CD14-positive monocyte (primary cell): ENCODE measurements at places on chromosomes 6 and 20.

GRCh38 chr6:25968769-25969168, 6.2 kb downstream of the TRIM38 start:
- no peak for DNase-seq

- no peak for DNase-seq
These were observed 650.5 kb upstream of the DEFB115 start for GRCh38 chr20:30606990-30607389.

- DNase-seq: no peak
These were observed 22.0 kb upstream of the PRSS35 start for GRCh38 chr6:83490217-83490807.

- DNase-seq: no peak
These were observed 20.5 kb downstream of the LAMA4 start for GRCh38 chr6:112233847-112234246.

- DNase-seq: no peak
These were observed 368.1 kb downstream of the NRN1 start for GRCh38 chr6:5638666-5639065.

DNA sequence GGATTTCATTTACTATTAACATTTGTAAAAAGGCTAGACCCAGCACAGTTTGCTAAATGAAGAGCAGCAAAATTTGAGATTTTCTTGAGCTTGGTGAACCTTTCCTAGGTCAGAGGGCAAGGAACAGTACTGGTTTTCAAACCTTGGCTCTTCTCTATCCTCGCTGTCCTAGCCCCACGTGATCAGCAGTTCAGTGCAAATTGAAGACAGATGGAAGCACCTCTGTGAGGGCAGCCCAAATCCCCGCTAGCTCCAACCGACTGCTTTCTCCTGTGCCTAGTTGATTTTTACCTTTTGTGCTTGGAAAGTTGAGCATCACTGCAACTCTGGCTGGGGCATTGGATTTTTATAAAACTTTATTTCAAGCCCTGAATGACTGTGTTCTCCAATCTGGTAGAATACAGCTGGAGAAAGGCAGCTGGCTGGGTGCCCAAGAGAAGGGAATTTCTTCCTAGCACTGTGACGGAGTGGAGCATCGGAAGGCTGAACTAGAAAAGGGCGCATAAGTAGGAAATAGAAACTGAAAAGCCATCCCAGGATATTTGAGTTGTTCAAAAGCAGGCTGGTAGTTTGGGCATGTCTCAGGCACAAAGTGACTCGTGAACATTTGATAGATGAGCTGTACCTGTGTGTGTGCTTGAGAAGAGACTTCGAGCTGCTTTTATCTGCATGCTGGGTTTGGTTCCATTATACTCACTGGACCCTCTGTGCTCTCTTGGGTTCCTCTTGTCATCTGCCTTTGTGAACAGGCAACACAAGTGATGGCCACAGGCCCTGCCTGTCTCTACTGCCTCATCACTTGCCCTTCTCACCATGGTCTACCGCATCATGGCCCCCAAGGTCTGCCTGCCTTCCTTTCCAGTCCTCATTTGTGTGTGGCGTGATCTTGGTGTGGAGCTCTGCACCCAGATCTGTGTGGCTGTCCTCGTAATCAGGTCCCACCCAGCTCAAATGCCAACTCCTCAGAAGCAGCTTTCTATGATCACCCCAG, 2.3 kb downstream of the RNF114 start:
- no peak for DNase-seq

DNA sequence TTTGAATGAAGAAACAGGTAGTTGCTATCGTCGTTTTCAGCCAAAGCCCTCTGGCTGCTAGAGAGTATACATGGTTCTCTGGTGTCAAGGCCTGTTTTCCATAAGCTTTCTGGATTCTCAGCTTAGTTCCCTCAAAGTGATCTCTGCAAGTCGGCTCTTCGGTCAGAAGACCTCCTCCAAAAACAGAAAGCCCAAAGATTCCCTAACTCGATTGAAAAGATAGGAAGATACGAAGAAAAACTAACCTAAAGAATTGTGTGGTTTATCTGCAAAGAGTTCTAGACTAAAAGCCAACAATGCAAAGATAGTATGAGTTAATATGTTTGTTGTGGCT, 545 bp upstream of the ASCC3 start:
- DNase-seq: no peak

DNA sequence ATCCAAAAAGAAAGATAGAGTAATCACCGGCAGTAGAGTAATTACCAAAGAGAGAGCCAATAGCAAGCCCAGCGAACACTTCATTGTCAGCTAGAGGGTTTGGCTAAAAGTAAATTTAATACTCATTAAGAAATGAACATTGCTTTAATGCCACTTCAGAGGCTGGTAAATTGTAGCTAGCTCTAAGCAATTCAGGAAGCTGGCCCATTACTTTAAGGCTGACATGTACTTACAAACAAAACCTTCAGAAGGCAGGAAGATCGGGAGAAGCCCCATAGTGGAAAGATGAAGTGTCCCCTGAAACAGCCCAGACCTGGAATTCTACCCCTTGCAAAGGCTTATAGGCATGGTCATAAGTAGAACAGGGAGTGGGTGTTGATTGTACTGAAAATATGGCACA, 396.6 kb upstream of the ID4 start:
- DNase-seq: no peak

DNA sequence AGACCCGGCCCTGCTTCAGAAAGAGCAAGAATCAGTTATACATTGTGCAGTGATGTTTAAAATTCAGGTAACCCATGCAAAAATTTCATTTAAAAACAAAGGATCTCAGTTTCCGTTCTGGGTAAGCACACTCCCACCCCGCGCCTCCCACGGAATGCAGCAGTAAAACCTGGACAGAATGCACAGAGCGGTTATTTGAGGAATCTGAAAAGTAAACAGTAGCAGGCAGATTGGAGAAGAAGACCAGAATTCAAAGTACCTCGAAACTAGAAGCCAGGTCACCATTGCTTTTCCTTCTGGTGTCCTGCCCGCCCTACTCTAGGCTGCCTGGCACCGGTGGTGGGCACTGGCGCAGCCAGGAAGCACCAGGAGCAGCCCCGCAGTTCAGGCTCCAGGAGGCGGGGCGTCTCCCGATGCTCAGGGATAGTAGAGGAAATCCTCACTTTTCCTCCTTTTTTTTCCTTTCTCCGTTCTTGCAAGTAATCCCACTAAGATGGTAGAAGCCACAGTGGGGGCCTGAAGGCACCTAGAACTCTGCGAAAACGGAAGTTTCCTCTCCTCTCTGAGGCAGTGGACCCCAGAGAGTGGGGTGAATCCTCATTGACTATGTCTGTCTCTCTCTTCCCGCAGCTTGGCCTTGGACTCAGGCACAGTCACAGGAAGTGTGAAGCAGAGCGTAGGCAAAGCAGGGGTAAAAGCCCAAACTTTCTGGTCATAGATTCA, 28.3 kb downstream of the METTL24 start:
- no peak for DNase-seq

GRCh38 chr6:28303570-28303969, 22.2 kb downstream of the PGBD1 start:
- DNase-seq: no peak

DNA sequence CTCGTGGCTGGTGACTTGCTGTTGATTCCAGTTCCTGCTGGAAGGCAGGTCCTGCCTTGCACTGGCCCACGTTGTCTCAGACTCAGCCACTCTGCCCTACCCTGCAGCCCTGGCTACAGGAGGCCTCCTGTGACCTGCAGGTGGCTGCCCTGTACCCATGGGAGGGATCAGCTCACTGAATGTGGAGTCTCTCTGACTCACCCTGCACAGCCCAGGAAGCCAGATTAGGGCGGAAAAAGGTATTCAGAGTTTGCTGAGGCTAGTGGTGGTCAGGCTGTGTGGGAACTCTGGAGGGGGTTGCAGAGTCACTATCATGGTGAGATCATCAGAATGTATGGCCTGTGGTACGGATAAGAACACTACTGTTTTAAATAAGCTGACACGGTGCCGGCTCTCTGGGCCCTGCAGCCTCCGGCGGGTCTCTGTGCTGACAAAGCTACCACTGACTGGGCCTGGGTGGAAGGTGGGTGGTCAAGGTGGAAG, 24.7 kb upstream of the PYGB start:
- no peak for DNase-seq

- DNase-seq: no peak
These were observed 233.4 kb upstream of the ID4 start for GRCh38 chr6:19603721-19604120.

- no peak for DNase-seq
These were observed 40.0 kb downstream of the MYLIP start for GRCh38 chr6:16168858-16169257.

GRCh38 chr6:113620386-113620785, 236.8 kb upstream of the MARCKS start:
- DNase-seq: no peak

DNA sequence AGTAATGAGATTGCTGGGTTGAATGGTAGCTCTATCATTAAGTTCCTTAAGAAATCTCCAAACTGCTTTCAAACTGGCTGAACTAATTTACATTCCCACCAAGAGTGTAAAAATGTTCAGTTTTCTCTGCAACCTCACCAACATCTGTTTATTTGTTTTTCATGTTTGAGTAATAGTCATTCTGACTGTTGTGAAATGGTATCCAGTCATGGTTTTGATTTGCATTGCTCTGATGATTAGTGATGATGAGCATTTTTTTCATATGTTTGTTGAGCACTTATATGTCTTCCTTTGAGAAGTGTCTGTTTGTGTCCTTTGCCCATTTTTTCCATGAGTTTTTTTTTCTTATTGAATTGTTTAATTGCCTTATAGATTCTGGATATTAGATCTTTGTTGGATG, 24.9 kb downstream of the DEFB125 start:
- DNase-seq: no peak

- no peak for DNase-seq
These were observed 127.4 kb upstream of the HCRTR2 start for GRCh38 chr6:55046869-55047422.

DNA sequence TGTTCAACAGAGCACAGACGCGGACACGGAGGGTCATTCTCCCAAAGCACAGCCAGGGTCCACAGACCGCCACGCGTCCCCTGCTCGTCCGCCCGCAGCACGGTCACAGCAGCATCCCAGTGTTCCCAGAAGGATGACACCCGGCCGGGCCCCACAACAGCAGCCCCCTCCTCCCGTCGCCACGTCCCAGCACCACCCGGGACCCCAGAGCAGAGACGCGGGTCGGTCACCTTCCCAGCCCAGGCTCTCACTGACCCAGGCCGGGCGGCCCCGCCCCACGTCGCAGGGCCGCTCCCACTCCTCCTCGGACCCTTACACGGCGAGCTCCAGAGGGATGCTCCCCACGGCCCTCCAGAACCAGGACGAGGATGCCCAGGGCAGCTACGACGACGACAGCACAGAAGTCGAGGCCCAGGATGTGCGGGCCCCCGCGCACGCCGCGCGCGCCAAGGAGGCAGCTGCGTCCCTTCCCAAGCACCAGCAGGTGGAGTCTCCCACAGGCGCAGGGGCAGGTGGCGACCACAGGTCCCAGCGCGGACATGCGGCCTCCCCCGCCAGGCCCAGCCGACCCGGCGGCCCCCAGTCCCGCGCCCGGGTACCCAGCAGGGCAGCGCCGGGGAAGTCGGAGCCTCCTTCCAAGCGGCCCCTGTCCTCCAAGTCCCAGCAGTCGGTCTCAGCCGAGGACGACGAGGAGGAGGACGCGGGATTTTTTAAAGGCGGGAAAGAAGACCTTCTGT, 64.3 kb downstream of the FNDC1 start:
- DNase-seq: no peak

GRCh38 chr20:48194583-48194982, 409.3 kb upstream of the SULF2 start:
- DNase-seq: no peak

DNA sequence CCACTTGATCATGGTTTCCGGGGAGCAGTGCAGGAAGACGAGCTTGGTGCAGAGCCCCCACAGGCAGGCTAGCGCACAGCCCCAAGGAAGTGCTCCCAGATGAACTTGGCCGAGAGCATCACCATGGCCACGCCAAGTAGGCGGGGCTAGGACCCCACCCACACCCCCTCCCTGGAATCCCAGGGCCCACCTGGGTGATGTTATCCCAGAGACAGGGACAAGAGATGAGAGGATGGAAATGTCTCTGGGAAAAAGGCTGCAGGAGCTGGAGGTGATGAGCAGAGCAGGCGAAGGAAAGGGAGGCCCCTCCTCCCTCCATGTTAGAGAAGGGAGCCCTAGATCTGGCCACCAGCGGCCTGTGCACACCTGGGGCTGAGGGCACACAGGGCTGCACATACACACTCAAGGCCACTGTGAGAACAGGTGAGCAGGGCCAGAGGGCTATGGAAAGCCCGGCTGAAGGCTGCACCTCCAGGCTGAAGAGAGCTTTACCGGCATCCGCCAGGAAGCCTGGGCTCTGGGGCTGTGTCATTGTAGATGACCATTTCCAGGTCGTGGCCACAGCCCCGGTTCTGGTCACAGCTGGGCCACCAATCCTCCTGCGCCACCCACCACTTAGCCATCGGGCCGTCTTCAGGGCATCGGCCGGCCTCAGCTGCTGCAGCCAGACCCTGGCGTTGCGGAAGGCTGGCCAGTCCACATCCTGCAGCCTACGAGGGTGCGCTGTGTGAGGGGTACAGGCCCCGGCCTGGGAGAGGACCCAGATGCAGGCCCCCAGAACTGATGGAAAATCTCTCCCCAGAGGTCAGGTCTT, 24.9 kb downstream of the NPEPL1 start:
- peak; percentile 1 for DNase-seq

GRCh38 chr20:1630186-1630585, 10.4 kb upstream of the SIRPB1 start:
- no peak for DNase-seq

DNA sequence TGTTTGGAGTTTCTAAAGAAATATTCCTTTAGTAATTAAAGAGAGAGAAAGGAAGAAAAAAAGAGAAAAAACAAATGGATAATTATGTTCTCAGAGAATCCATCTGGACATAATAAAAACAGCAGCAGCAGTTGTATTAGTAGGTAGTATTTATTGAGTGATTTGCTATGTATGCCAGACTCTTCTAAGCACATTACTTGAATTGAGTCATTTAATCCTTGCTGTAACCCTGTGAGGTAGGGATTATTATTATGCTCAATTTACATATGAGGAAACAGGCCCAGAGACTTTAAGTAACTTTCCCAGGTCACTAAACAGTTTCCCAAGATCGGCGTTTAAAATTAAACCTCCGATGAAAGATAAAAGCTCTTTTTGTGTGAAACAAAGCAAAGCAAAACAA, 238.8 kb downstream of the TSHZ2 start:
- DNase-seq: no peak

DNA sequence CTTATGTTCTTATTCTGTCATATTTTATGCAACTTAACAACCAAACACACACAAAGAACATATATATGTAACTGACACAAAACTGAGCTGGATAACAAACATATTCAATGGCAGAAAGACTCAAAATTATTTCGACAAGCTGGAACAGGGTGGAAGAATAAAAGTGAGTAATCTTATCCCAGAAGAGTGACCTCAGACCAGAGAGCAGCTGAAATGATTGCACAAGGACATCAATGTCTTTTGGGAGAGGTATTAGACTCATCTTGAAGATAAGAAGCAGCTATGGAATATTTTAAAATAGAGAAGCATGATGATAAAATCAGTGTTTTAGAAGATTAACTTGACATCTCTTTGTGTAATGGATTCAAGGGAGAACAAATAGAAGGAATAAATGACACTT, 191.6 kb upstream of the PRDM1 start:
- peak; percentile 47 for DNase-seq

GRCh38 chr20:56626367-56627121, 2.6 kb upstream of the TFAP2C start:
- DNase-seq: no peak
